Stimulated activated CD8-positive, alpha-beta memory T cell treated with anti-CD3 and anti-CD28 coated beads, Interleukin-15, amount 100 ng/mL, for 24 hours (primary cell): ENCODE measurements at places on chromosomes 2 and 18.

DNA sequence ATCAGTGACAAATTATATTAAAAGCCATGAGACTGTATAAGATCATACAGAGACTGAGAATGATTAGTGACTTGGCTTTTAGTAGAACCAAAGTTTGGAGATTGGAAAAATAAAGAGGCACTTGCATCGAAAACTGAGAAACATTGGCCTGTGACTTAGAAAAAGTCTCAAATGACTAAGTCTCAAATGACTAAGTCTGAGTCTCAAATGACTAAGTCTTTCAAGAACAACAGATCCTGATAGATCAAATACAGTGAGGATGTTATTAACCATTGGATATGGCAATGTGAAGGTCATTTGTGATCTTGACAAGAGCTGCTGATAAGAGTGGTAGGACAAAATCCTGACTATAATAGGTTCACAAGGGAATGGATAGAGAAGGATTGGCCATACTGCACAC is 135.5 kb upstream of the FANCL start:
- DNase-seq: no peak

- DNase-seq: no peak
Measured at GRCh38 chr18:10145546-10145945, 231.7 kb downstream of the VAPA start.

DNA sequence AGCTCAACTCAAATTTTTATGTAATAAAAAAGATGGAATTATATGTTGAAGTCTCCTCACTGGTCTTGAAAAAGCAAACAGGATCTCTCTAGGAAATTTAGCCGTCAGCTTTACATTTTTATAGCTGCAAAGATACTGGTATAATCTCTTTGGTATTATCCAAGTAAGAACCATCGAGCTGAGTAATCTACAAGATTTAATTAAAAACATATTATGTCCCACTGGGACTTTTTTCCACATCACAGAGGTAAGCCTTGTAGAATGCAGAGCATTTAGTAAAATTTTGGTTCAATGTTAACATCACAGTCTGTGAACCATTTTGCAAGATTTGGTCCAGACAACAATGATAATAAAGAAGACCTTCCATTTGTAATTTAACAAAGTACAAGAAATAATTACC is 162.6 kb upstream of the SLC39A10 start:
- DNase-seq: no peak

GRCh38 chr2:187991389-187991788 is 300.3 kb upstream of the GULP1 start:
- no peak for DNase-seq

GRCh38 chr2:9060819-9061218 is 57.3 kb upstream of the MBOAT2 start:
- DNase-seq: no peak

DNA sequence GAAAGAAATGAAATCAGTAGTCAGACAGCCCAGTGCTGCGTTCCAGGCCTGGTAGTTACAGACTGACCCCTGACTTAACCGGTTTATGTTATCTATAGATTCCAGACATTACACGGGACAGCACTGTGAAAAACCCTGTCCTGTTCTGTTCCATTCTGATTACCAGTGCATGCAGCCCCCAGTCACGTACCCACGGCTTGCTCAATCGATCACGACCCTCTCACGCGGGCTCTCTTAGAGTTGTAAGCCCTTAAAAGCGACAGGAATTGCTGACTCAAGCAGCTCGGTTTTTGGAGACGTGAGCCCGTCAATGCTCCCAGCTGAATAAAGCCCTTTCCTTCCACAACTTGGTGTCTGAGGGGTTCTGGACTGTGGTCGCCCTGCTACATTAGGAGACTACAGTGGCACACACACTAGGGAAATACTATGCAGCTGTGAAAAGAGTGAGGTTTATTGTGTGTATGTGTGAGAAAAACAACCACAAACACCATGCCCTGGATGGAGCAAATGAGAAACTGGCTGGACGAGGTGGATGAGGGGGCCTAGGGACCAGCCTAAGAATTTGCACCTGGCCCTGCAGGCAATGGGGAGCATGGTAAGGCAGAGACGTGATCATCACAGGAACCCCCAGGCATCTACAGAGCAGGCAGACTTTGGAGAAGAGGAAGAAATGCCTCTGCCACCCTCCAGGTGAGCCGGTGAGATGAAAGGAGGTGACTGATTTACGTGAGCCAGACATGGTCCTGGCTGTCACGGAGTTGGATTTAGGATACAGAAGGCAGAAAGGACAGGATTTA is 49.1 kb upstream of the SEMA4C start:
- DNase-seq: no peak

DNA sequence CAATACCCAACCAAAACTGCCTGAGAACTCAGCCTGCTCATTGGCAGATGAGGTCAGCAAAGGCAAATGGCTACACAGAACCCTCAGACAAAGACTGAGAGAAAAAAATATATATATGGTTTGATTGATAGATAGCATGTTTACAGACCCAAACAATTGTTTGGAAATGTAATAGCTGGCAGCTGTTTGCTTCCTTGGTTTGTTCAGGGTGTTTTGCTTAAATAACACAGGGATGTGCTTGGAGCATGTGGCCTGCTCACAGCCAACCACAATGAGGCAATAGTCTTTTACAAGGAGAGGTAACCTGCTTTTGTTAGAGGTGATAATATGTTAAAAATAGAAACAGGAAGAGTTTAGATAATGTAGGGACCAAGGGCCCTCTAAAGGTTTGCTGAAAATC is 84.5 kb downstream of the PDK1 start:
- no peak for DNase-seq

- DNase-seq: no peak
Measured at GRCh38 chr2:64331114-64331645, 122.8 kb upstream of the LGALSL start.

- DNase-seq: no peak
Measured at GRCh38 chr2:127932199-127932876, 46.6 kb upstream of the AMMECR1L start.

- no peak for DNase-seq
Measured at GRCh38 chr2:103402944-103403343, 641.1 kb downstream of the TMEM182 start.

DNA sequence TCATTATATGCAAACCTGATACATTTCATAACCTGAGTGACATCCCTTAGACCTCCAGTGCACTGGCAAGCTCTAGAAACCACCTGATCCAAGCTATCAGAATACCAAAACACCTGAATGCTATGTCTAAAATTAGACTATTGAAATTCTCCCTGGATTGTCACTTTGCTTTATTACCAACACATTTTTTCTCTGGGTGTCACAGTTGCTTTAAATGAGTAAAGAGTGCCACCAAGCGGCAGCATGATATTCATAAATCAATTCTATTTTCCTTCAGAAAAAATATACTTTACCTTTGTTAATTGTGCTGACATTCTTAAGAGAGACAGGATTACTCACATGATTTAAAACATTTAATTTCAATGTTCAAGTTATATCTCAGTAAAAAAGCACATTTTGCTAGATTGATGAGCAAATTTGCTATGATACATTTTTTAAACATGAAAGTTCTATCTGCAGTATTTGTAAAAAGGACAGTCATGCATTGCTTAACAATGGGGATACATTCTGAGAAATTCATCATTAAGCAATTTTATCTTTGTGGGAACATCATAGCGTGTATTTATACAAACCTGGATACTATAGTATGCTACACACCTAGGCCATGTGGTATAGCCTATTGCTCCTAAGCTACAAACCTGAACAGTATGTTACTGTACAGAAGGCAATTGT is 338.4 kb upstream of the SLC39A10 start:
- DNase-seq: no peak

- no peak for DNase-seq
Measured at GRCh38 chr2:40668425-40668824, 216.5 kb upstream of the SLC8A1 start.

- DNase-seq: no peak
Measured at GRCh38 chr2:24409700-24410556, 49.6 kb upstream of the ITSN2 start.
